ENCODE measurements at places on chromosomes 2 and 18.

GRCh38 chr2:132911726-132912724 is 242.0 kb upstream of the LYPD1 start:
- no peak for DNase-seq

DNA sequence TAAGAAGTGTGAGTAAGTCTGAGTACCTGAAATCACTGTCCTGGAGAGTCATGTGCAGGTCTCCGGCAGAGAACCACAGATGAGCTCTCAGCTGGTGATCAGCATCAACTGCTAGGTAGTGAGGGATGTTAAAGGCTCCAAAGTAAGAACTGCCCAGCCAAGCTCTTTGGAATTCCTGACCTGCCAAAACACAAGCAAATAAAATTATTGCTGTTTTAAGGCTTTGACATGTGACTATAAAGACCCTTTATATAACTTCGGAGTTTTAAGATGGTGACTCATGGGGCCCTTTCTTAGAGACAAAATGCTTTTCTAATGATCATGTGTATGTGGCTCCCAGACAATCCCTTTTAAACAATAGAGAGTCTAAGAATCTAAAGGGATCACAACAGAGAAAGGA is 855.7 kb downstream of the TRIB2 start:
- no peak for DNase-seq

DNA sequence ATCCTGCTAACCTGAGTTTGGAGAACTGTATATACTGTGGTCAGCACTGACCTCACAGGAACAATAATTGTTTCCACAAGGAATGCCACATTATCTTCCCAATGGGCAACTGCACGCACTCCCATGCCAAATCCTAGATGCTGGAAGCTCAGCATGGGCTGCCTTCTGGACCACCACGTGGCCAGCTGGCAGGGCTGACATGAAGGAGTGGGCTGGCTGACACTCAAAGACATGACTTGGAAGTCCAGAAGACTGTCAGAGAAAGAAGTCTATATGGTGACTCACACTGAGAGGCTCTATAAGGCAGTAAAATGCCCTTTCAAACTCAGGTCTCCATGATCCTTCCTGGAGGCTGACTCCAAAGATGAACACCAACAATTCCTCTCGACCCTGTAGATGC is 98.4 kb upstream of the RNF152 start:
- DNase-seq, result no peak

GRCh38 chr2:107325981-107326786 is 440.2 kb upstream of the ST6GAL2 start:
- DNase-seq, result no peak

- DNase-seq, result no peak
Measured at GRCh38 chr2:208266553-208266893, 468 bp downstream of the PIKFYVE start.

GRCh38 chr2:169362118-169362893 is at the start of gene LRP2:
Gene LRP2 (minus strand): TSS chr2:169362534. CDS start chr2:169362399, 135 bp downstream.
- no peak for DNase-seq

DNA sequence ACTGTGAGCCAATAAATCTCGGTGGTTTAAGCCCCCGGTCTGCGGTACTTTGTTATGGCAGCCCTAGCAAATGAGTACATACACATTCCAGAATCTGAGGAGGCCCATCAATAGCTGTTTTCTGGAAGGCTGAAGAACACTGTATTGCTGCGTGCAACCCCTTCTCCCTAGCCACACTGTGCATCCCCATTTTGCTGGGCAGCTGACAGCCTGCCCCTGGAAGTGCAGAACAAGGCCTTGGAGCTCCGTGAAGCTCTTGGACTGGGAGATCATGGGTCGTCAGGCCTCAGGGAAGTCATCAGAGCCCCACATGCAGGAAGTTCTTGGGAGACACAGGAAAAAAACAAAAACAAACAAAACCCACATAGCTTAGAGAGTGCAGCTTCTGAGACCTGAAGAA is 90.6 kb upstream of the ST6GAL2 start:
- no peak for DNase-seq

DNA sequence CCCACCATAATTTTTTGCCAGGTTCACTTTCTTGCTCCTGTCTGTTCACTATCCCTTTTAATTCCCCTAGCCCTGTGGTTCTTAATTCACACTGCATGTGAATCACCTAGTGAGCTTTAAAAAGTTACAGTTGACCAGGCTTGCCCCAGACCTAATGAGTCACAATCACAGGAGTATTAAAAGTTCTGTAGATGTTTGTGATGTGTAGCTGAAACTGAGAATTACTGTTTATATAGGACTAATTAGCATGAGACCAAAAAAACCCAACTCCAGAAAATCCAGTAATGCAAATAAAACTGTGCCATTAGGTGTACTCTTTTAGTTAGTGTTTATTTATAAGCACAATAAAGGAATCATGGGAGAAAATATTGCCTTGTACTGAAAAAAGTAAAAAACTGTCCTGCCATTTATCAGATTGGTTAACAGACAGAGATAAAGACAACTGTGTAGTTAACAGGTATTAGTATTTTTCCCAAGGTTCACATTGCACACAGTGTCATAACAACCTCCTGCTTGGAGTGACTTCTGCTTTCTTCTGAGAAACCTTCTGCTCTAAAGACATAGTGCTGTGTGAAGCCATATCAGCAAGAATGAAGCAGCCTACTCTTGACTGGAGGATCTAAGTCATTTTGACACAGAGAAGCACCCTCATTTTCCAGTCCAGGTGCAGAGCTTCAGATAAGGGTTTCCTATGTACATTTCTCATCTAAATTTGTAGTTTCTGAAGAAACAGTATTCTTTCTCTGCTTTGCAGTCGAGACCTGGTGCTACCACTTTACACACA is 39.0 kb downstream of the VAPA start:
- DNase-seq, result no peak

- DNase-seq, result no peak
Measured at GRCh38 chr2:129092956-129093355, 774.3 kb upstream of the HS6ST1 start.

DNA sequence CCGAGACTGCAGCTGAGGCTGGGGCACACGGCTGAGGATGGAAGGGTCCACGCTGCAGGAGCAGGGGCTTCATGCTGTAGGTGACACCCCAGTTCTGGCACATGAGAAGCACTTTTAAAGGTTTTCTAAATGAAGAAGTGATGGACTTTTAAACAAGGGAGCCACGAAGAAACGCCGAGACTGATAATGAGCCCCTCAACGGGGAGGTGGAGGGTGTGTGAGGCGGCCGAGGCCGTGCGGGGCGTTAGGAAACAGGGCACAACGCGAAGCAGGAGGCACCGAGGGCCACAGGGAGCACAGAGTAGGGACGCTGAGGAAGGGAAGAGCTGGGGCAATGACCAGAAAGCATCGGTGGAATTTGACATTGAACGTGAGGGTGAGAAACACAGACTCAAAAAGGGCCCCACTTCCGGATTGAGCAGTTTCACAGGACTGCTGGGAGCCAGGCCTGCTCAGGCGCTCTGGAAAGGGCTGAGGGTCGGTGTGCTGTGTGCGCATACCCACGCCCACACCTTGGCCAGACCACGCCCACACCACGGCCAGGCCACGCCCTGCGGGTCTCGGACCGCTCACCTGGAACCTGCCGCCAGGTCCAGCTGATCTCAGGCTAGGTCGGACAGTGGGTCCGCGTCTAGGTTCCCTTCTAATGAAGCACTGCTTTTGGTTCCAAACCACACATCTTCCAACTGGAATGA is 115.7 kb downstream of the GYPC start:
- DNase-seq, result no peak

GRCh38 chr2:101329026-101329425 is 20.5 kb upstream of the RNF149 start:
- no peak for DNase-seq

GRCh38 chr18:68791801-68792200 is 6.1 kb upstream of the CCDC102B start:
- DNase-seq, result no peak

- DNase-seq, result no peak
Measured at GRCh38 chr2:102660574-102660973, 41.2 kb downstream of the SLC9A2 start.

DNA sequence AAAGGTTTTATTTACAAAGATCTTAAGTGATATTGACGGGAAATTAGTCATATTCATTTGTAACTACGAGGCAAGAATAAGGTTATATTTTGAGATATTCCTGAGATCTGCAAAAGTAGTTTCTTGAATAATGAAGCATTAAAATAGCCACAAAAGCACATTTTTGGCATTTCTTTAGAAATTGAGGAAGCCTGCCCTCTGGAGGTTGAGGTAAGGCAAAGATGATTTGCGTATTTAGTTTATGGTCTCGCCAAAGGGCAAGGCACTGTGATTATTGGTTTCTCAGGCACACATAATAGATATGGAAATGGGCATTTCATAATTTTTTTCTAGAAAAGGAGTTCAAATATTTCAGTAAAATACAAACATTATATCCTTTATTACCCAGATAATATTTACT is 143.7 kb upstream of the RPRM start:
- DNase-seq, result no peak

DNA sequence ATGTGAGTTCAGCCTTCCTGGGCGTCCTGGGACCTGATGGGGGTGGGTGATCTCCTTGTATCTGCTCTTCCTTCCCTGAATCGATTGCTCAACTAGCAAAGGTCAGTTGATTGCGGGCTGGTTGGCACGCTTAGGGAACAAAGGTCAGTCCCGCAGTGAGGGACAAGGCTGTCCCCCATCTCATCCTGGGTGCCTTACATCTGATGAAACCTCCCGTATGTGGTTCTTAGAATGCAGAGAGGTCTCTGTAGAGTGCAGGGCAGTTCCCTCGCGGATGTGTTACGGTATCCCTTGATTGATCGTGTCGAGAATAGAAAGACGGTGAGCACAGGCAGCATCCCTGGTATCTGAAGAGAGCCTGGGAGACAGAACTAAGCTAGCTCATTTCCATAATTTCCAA is 56.4 kb upstream of the RBM44 start:
- DNase-seq, result no peak

DNA sequence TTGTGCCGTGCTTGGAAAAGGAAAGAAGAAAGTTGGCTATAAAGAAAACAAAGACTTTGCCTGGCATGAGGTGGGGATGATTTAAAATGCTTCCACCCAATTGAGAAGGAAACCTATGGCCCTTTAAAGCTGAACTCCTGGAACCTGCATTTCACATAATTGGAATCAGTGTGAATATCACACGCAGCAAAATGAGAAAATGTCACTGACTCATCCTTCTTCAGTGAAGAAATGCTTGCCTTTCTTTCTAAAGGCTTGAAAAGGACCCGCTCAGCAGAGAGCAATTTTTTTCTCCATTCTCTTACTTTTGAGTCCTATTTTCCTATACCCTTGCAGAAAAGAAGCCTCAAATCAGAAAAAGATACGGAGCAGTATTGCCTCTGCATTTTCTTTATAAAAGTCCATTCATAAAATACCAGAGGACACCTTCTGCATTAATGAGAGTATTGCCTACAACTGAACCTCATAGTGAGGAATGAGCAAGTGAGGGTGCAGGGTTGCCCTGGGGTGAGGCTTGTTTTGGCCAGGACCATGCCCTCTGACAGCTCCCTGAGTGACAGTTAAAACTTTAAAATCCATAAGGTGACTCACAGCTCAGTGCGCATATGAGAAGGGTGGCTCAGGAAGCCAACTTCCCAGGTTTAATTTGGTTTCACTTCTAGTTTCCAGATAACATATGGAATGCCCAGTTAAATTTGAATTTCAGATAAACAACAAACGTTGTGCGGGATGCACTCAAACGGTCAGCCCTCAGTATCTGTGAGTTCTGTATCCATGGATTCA is 191.9 kb upstream of the GYPC start:
- no peak for DNase-seq

GRCh38 chr2:54279385-54279784 is 23.4 kb upstream of the TSPYL6 start:
- DNase-seq, result no peak

GRCh38 chr2:129868151-129868550 is 111.3 kb upstream of the RAB6C start:
- no peak for DNase-seq

DNA sequence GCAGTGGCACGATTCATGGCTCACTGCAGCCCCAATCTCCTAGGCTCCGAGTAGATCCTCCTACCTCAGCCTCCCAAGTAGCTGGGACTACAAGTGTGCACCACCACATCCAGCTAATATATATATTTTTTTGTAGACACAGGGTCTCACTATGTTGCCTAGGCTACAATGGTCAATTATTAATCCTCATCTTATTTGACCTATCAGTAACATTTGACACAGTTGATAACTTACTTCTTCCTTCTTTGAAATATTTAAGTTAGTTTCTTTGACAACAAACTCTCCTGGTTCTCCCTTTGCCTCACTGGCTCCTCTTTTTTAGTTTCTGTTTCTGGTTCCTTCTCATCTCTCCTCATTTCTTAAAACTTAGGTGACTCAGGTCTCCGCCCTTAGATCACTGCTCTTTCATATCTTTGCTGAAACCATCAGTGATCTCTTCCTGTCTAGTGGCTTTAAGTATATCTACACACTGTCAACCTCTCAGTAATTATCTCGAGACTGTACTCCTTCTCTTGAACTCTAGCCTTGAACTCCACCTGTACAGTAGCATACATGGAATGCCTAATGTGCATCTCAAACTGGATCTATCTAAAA is 11.5 kb downstream of the PGAP1 start:
- no peak for DNase-seq

DNA sequence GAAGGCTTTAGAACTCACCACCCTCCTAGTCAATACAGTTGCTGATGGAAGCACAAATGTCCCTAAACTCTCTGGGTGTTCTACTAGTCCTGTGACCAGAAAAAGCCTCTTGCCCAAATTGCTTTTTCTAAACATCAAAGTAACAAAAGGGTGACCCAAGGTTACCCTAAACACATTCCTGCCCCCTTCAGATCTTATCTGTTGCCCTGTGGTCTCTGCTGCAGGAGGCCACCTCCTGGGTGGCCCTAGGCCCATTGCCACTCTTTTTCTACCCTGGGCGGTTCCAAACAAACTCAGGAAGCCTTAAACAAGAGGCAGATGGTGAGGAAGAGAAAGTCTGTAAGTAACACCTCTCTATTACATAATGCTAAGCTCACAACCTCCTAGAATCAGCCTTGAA is 3.3 kb downstream of the RNF152 start:
- no peak for DNase-seq

DNA sequence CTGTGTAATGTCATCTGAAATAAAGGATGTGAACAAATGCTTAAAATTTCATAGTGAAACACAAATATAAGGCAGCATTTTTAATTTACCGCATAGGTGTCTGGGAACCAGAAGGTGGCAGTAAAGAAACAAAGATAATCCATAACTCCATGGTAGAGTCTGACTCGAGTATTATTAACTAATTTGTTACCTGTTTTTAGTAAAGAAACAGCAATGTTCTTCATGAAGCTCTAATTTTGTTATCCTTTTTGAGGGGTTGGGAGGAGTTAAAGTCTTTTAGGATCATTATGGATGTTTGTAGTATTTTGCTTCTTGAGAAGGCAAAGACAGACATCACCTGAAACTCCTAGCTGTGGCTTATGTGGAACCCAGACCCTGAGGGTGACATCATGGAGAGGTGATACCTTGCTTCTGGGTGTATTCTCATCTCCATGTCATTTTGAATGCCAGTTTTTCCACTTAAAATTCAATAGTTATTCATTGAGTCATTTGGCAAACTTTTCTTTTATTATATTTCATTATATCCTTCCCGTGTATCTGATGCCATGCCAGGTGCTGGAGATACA is 286.2 kb upstream of the EPAS1 start:
- DNase-seq, result no peak

- DNase-seq, result no peak
Measured at GRCh38 chr18:67639872-67640271, 123.4 kb upstream of the DSEL start.

Data from stimulated activated CD4-positive, alpha-beta T cell treated with anti-CD3 and anti-CD28 coated beads, TNF-alpha, amount 100 ng/mL, for 24 hours (primary cell).